ENCODE measurements at places on chromosomes 11 and 22. TPM values are rescaled to one million over a fixed set of nuclear protein-coding genes. Genes with fewer than 3 reads are reported as not detected.

- no peak for DNase-seq
These were observed 16.8 kb upstream of the CASTOR1 start for GRCh38 chr22:30305906-30306626.

- DNase-seq: no peak
These were observed 24.0 kb upstream of the LMO1 start for GRCh38 chr11:8287703-8288102.

DNA sequence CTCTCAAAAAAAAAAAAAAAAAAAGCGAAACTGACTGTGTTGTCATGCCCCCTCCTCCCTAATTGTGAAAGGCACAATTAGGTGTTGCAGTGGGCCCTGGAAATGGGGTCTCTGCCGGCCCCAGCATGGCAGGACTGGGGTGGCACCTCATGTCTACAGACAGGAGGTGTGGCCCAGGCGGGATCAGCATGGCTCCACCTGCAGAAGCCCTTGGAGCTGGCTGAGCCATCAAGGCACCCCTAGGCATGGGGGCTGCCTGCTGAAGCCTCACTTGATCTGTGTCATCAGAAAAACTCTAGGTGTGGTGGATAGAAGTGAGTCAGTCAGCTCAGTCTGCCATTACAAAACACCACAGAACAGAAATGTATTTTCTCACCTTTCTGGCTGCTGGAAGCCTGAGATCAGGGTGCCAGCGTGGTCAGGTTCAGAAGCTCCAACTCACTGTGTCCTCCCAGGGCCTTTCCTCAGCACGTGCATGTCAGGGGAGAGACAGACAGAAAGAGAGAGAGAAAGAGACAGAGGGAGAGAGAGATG lies 10.1 kb upstream of the B4GALNT4 start:
- peak; percentile 22 for DNase-seq

- DNase-seq: no peak
These were observed 43.7 kb upstream of the SUSD2 start for GRCh38 chr22:24137595-24137994.

GRCh38 chr11:111910676-111911562 lies 651 bp downstream of the CRYAB start:
- no peak for DNase-seq

DNA sequence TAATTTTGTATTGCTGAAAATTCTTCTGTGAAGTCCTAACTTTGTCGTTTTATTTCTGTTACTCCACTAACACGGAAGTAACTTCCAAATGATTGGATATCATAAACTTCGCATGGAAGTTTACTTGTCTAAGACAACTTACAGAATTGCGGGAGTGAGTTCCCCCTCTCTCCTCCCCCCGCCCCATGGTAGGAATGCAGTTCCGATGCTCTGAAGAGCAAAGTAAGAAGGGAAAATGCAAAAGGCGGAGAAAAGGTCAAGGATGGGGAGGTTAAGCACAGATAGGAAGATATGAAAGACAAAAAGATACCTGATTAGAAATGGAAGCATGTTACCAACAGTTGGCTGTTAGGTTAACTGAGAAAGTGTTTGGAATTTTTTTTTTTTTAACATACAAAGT lies 1.3 kb downstream of the EIF3M start:
- DNase-seq: peak; percentile 61

GRCh38 chr11:120231963-120232362 lies 8.0 kb upstream of the POU2F3 start:
- no peak for DNase-seq

DNA sequence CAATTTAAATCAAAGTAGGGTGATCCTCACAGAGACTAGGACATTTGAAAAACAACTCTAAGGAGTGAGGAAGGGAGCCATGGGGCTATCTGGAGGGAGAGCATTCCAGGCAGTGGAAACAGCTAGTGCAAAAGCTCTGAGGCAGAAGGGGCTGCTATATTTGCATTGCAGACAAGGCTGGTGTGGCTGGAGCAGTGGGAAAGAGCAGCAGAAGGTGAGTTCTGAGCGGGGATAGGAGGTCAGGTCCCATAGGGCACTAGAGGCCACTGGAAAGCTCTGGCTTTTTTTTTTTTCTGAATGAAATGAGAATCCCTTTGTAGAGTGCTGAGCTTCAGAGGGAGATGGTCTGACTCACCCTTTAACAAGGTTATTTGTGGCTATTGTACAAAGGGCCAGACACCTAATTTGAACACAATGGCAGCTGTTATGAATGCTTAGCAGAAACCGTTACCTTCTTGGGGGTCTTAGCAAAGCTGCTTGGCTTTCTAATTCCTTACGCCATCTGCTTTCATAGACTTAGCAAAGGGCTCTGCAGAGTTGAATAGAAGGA lies 291.6 kb downstream of the BUD13 start:
- DNase-seq: no peak

DNA sequence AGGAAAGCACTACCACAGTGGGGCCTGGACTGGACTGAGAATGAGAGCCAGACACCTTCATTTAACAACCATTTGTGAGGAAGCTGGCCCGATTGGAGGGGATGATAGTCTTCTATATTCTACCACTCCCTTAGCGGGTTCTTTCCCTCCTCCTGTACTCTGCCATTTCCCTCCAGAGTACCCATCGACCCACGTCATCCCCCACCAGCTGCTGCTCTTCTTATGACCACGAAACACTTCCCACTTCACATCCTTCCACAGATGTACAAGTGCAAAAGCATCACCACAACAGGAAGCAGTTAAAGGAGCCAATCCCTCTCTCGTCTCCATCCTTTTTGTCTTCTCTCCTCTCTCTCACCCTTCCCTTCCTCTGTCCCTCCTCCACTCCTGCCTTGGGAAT lies 18.0 kb upstream of the UBASH3B start:
- no peak for DNase-seq

DNA sequence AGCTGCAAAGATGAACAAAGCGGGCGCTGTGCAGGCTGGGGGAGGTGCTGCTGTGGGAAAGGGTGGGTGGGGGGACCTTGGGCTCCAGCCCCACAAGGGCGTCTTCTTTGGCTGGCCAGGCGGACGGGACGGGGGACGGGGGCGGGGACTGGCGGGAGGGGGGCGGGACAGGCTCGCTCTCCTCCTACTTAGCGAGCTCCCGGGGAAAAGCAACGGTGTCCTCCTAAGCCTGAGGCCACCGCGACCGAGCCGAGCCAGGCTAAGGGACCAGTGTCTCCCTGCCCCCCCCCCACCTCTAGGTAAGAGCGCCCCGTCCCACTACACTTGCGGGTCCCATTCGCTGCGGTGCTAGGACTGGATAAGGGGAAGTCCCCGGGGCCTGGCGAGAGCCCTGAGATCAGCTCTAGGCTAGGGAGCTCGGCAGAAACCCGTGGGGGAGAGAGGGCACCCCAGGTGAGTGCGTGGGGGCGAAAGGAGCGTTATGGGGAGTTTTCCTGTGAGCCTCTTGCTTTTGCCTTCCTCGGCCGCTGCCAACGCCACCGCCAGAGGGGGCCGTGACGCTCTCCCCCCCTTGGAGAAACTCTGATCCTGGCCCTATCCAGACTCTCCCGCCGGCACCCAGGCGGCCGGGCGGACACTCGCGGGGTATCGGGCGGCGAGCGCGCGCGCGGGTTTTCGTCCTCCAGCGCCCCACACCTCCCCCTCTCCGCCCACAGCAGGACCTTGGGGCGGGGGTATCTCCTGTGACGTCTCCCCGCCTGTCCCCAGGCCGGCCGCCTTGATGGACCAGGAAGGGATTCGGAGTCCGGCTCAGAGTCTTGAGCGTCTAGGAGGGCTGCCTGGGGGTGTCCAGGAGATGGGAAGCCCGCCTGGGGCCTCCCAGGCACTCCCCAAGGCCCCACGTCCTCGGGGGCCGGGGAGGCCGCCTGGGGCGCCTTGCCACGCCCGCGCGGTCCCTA lies at the start of gene PHLDB1:
TSS of gene PHLDB1 (plus strand) at position 215 of the 959 bp plus-strand sequence. CDS start 6,222 bp downstream, outside the sequence.
- peak; percentile 86 for DNase-seq

- DNase-seq: no peak
These were observed 361.8 kb downstream of the TENM4 start for GRCh38 chr11:79078999-79079398.

DNA sequence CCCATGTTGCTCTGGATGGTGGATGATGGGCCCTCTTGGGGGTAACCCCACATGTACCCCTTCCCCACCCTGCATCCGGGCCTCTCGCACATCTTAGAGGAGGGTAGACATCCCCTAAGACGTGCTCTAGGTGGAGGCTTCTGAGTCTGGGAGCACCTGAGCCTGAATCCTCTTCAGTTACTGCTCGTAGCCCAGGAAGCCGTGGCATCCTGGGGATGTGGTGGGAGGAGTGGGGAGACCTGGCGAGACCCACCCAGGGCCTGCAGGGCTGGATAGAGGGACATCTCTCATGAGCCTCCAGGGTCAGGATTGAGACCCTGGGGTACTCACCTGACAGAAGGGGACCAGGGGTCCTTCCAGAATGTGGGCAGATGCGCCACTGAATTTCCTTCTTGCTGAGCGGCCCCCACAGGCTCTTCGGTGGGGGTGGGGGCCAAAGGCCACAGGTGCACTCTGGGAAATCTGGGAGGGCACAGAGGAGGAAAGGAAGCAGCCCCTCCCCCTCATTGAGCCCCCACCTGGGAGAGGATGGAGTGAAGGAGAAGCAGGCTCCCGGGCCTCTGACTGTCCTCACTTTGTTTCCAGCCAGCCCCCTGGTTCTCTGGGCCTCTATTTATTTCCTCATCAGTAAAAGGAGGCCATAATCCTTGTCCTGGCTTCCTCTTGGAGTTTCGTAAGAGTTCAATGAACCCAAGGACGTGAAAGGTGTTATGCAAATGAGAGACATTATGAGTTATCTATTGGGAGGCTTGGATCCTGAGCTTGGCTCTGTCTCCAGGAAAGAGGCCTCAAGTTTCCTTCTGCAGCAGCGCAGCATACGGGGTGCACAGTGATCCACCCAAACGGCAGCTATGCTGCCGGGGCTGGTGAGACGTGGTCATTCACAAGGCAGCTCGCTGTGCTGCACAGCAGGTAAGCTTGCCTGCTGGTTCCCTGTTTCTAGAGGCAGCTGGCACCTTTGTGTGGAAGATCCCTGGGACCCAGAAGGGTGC lies 31.2 kb downstream of the KCNJ4 start:
- no peak for DNase-seq

GRCh38 chr11:91625495-91625894 lies 599.1 kb upstream of the FAT3 start:
- no peak for DNase-seq

DNA sequence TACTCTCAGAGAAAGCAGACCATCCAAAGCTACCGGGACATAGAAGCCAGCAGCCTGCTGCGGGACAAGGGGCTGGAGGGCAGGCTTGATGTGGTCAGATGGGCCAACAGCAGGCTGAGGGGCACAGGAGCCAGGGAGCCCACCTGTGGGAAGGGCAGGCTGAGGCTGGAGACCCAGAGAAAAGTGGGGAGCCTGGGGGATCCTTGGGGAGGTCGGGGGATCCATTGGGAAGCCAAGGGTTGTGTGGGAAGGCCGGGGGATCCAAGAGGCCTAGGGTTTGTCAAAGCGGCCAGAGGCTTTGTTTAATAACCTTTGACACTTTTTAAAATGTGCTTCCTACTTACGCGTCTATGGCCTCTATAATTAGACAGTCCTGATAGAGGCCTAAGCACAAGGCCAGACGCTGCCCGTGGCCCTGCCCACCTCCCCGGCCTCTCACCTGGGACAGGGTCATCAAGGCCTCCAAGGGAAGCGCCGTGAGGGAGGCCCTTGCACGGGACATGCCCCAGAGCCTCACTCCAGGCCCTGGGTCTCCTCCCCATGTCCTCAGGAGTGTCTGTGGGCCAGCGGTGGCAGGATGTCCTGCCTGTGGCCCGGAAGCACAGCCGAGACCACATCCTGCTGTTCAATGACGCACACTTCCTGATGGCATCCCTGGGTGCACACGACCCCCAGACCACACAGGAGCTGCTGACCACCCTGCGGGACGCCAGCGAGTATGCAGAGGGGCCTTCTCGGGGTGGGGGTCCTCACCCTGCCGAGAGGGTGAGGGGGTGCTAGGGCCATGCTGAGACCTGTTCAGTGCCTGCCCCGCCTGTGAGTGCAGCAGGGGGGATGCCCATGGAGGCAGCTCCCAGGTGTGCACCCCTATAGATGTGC lies 8.6 kb upstream of the GTSE1 start:
- DNase-seq: peak; percentile 44

- peak; percentile 86 for DNase-seq
These were observed 26.4 kb downstream of the LRFN4 start for GRCh38 chr11:66883016-66883965.

GRCh38 chr22:29316141-29316828 lies 788 bp upstream of the RASL10A start:
- DNase-seq: peak; percentile 63

- no peak for DNase-seq
These were observed 60.6 kb downstream of the PLEKHA7 start for GRCh38 chr11:16953663-16954062.

GRCh38 chr11:45856044-45856468 lies 8.8 kb downstream of the CRY2 start:
- no peak for DNase-seq

- no peak for DNase-seq
These were observed 981.6 kb upstream of the FAT3 start for GRCh38 chr11:91243051-91243450.

- peak; percentile 63 for DNase-seq
These were observed 76.3 kb upstream of the TCF20 start for GRCh38 chr22:42346722-42347121.

DNA sequence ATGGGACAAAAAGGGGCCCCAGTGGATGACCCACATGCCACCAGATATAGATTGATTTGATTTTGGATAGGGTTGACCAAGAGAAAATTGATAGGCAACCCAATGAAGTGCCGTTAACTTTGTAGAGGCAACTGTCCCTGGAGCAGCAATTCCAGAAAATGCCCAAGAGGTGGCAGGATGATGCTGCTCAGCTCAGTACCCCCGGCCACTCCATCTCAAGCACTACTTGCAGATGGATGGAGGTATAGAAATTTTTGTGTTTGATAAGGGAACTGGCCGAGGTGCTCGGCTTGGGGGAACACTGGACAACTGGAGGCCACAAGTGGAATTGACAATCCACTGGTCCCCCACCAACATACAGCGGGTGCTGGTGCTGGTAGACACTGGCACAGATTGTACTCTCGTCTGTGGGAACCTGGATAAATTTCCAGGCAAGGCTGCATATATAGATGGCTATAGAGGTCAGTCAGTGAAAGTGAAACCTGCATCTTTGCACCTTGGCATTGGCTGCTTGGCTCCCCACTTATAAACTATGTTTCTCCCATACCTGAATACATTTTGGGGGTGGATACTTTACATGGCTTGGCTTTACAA lies 86.3 kb downstream of the CCDC83 start:
- peak; percentile 65 for DNase-seq

GRCh38 chr11:88810420-88811097 lies 255.2 kb downstream of the GRM5 start:
- DNase-seq: no peak

DNA sequence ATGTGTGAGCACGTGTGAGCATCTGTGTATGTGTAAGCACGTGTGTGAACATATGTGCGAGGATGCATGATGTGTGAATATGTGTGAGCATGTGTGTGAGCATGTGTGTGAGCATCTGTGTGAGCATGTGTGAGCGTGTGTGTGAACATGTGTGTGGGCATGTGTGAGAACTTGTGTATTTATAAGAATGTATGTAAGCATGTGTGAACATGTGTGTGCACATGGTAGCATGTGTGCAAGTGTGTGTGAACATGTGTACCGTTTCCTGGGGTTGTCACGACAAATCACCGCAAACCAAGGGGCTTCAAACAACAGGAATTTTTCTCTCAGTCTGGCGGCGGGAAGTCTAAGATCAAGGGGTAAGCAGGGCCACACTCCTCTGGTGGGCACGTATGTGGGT lies 238.3 kb downstream of the CTTN start:
- DNase-seq: no peak

The BTG4 gene
- not detected for total RNA-seq

The PHF21B gene
- total RNA-seq: 17.7 TPM

The FAM76B gene
- 38.3 TPM for total RNA-seq

The E2F8 gene
- 5.6 TPM for total RNA-seq

The MS4A8 gene
- total RNA-seq: not detected

The TRIM49D1 gene
- not detected for total RNA-seq

The CHRM4 gene
- 0.14 TPM for total RNA-seq

The CASTOR1 gene
- total RNA-seq: 15.4 TPM

The SAA4 gene
- total RNA-seq: not detected

The SEPTIN3 gene
- total RNA-seq: 11.0 TPM

The C11orf42 gene
- total RNA-seq: not detected
